Coronary artery (tissue), 2 donors: ENCODE measurements at places on chromosomes 11 and 22.

GRCh38 chr11:57641011-57641807, 8.5 kb downstream of the YPEL4 start:
- DNase-seq = no peak

DNA sequence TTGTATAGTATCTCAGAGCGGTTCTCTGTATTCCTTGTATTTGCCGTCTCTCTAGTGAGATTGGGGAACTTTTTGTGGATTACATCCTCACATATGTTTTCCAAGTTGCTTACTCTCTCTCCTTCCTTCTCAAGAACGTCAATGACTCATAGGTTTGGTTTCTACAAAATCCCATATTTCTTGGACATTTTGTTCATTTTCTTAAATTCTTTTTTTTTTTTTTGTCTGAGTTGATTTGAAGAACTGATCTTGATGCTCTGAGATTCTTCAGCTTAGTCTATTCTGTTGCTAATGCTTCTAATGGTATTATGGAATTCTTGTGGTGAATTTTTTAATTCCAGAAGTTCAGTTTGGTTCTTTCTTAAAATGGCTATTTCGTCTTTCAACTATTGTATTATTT, 28.4 kb upstream of the SLN start:
- no peak for DNase-seq

- DNase-seq = peak; percentile 99
Observed at GRCh38 chr11:65422633-65423515, at the start of gene NEAT1. Gene NEAT1, plus strand, starts transcription at chr11:65422798.

DNA sequence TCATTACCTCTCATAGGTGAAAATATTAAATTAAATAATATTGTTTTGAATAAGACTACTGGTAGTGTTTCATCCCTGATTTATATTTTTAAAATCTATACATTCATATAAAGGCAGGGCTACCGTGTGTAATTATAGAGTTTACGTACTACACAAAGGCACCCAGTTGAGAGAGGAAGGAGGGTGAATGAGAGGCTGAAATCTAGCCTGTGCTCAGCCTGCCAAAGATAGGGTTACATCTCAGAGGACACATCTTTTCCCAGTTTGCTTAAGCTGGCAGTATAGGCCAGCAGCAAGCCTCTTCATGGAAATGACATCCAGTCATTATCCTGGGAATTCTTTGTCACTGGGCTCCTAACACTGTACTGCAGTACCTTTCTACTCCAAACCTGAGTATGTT, 7.5 kb upstream of the B3GNT6 start:
- no peak for DNase-seq

- no peak for DNase-seq
Observed at GRCh38 chr11:18912883-18913282, 26.3 kb downstream of the MRGPRX1 start.

DNA sequence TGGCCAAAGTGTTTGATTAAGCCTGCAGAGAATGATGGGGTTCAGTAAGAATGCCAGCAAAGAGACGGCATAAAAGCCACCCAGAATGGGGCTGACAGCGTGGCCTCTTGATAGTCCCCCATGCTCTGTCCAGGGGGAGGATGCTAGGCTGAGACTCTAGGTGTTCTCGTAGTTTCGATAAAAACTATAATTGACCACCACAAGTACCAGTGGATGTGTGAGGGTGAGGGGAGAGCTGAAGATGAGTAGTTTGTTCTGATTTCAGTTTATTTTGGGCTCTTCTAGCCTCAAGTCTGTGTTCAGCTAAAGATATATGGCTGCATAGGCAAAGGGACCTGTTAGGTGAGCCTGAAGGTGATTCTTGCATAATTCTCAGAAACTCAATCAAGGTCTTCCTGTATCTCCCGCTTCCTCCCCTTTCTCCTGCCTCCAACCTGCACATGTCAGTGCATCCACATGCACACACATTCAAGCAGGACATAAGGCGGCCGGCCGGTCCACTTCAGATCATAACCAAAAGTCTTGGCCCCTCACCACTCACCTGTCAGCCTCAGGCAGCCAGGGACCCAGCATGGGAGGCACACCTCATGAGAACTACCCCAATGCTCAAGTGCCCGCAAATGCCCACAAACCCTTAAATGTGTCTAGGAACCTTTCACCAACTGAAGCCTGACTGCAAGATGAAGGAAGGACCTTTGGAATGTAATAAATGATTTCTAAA, 31.2 kb downstream of the FLI1 start:
- DNase-seq = no peak

- DNase-seq = no peak
Observed at GRCh38 chr22:33329398-33329797, 271.2 kb upstream of the SYN3 start.

DNA sequence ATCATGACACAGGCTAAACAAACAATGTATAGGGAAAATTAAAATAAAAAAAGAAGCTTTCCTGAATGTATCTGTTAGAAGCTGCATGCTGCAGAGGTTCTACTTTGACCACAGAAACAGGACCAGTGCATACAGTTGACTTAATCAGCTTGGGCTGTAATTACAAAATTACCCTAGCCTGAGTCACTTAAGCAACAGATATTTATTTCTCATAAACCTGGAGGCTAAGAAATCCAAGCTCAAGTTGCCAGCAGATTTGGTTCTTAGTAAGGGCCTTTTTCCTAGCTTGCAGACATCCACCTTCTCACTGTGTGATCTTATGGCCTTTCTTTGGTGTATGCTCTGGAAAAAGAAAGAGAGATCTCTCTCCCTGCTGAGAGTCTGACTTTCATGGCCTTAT, 946.5 kb upstream of the RAG2 start:
- DNase-seq = no peak

GRCh38 chr22:24532075-24532474, 22.9 kb downstream of the GUCD1 start:
- DNase-seq = no peak

- DNase-seq = peak; percentile 87
Observed at GRCh38 chr22:35995772-35996171, 32.9 kb downstream of the RBFOX2 start.

- no peak for DNase-seq
Observed at GRCh38 chr11:46513934-46514342, 79.9 kb downstream of the AMBRA1 start.

- DNase-seq = no peak
Observed at GRCh38 chr11:99952816-99953215, 734.3 kb upstream of the ARHGAP42 start.

GRCh38 chr11:42465623-42466022, 846.2 kb upstream of the API5 start:
- DNase-seq = no peak

GRCh38 chr11:13152264-13152663, 125.3 kb upstream of the BMAL1 start:
- no peak for DNase-seq

DNA sequence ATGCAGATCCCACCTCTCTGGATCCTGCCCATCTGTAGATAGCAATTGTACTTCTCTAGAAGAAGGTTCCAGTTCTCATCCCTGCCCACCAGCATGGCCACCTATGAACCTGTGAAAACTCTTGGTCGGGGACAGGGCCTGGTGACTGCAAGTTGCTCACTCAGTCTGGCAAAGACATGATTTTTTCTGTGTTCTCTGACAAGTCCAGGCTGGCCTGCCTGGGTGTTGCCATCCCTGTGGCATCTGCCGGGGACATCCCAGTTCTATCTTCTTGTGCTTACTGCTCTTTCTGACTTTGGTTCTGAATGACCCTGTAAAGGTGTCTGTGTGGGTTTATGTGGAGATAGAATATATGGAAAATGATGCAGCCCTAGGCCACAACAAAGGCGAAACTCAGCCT, 545.8 kb downstream of the INSC start:
- no peak for DNase-seq

DNA sequence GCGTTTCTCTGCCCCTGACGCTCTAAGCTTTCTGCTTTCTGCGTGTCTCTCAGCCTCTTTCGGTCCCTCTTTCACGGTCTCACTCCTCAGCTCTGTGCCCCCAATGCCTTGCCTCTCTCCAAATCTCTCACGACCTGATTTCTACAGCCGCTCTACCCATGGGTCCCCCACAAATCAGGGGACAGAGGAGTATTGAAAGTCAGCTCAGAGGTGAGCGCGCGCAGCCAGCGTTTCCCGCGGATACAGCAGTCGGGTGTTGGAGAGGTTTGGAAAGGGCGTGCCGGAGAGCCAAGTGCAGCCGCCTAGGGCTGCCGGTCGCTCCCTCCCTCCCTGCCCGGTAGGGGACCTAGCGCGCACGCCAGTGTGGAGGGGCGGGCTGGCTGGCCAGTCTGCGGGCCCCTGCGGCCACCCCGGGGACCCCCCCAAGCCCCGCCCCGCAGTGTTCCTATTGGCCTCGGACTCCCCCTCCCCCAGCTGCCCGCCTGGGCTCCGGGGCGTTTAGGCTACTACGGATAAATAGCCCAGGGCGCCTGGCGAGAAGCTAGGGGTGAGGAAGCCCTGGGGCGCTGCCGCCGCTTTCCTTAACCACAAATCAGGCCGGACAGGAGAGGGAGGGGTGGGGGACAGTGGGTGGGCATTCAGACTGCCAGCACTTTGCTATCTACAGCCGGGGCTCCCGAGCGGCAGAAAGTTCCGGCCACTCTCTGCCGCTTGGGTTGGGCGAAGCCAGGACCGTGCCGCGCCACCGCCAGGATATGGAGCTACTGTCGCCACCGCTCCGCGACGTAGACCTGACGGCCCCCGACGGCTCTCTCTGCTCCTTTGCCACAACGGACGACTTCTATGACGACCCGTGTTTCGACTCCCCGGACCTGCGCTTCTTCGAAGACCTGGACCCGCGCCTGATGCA, at the start of gene MYOD1:
MYOD1 (plus strand) TSS at position 544 of the 910 bp plus-strand sequence; CDS start at position 756, 212 bp downstream.
- no peak for DNase-seq

DNA sequence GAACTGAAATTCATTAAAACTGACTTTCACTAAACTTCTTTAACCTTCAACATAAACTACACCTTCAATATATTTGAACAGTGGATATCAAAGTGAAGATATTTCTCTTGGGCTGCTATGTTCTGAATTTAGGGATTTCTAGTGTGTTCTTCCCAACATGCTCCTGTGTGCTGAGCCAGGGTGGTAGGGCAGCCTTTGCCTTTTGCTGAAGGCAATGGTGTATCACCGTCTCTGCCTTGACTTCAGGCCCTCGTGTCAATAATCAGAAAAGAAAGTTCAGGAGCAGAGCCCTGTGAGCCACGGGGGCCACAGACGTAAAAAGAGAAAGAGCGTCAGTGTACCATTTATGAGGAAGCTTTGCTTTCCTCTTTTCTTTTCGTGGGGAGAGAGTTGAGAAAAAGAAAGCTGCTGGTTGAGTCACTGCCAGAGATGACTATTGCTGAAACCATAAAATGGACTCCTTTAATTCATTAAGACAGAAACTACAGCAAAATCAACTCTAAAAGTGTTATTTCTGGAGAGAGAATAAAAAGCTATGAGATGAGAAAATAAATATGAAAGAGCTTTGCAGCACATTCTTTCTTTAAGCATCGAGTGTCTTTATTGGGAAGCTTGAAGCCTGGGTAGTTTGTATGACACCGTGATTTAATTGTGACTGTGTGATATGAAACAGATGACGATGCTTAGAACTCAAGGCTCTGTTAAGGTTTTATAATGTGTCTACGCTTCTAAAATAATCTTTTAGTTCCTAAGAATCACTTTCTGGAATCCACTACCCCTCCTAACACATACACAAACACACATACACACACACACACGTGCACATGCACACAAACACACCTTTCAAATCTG, 271.8 kb upstream of the MTNR1B start:
- DNase-seq = no peak

- DNase-seq = no peak
Observed at GRCh38 chr11:46969379-46969778, 32.8 kb downstream of the CSTPP1 start.

DNA sequence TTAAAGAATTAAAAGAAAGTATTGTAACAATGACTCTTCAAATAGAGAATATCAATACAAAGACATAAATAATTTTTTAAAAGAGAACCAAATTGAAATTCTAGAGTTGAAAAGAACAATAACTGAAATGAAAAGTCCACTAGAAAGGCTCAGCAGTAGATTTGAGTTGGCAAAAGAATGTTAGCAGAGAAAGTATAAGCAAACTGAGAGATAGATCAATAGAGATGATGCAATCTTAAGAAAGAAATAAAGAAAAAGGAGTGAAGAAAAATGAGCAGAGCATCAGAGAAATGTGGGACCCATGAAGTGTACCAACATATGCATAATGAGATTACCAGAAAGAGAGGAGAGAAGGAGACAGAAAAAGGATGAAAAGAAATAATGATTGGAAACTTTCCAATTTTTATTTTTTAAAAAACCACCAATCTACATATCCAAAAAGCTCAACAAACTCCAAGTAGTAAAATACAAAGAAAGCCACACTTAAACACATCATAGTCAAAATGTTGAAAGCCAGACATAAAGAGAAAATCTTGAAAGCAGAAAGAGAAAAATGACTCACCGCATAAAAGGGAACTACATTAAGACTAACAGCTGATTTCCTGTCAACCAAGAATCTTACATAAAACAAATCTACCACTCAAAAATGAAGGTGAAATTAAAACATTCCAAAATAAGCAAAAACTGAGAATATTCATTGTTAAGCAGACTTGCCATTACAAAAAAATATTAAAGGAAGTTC, 20.9 kb downstream of the NCF4 start:
- DNase-seq = no peak

- DNase-seq = no peak
Observed at GRCh38 chr11:27720277-27720830, 20.1 kb upstream of the BDNF start.

GRCh38 chr11:96054870-96055705, 131.2 kb upstream of the MTMR2 start:
- DNase-seq = no peak

- no peak for DNase-seq
Observed at GRCh38 chr22:25816522-25817059, 74.6 kb downstream of the MYO18B start.

DNA sequence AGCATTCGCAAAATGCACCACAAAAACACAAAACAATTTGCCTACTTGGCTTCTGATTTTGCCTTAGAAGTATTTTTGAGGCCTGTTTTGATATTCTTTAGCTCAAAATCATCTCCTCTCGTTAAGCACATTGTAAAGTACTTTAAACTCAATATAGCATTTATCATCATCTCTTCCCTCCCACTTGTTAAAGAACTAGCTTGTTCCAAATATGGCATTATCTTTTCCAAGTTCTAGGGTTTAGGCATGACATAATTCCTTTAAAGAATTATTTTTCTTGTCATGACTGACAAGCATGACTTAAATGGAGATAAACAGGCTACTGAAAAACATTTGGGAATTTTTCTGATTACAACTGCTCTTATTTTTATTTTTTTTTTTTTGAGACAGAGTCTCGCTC, 21.3 kb downstream of the CELF1 start:
- no peak for DNase-seq

DNA sequence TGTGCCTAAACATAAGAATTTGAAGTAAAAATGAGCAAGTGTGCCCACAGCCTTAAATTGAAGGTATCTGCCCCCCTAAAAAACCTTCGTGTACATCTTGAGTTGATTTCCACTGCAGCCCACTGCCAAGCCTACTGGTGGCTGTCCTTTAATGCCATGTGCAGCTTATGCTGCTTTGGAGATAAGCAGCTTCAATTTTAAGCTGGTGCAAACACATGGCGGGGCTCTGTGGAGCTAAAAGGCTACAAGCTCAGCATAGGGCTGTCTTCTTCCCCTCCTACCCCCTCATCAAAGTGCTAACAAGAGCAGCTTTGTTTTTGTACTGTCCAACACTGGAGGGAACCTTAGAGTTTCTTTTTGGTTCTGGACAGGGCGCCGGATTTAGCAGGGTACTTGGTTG, 128.5 kb upstream of the LMO1 start:
- DNase-seq = no peak

GRCh38 chr22:37487571-37487970, 1.4 kb upstream of the MFNG start:
- no peak for DNase-seq

GRCh38 chr11:124421043-124421442, 3.6 kb downstream of the OR8B4 start:
- no peak for DNase-seq

- DNase-seq = no peak
Observed at GRCh38 chr11:2209900-2210321, 38.3 kb upstream of the TH start.

GRCh38 chr22:45007391-45008185, 2.2 kb downstream of the PHF21B start:
- no peak for DNase-seq
